ENCODE measurements at places on chromosomes 12 and 14. TPM values are rescaled to one million over a fixed set of nuclear protein-coding genes. Genes with fewer than 3 reads are reported as not detected.

DNA sequence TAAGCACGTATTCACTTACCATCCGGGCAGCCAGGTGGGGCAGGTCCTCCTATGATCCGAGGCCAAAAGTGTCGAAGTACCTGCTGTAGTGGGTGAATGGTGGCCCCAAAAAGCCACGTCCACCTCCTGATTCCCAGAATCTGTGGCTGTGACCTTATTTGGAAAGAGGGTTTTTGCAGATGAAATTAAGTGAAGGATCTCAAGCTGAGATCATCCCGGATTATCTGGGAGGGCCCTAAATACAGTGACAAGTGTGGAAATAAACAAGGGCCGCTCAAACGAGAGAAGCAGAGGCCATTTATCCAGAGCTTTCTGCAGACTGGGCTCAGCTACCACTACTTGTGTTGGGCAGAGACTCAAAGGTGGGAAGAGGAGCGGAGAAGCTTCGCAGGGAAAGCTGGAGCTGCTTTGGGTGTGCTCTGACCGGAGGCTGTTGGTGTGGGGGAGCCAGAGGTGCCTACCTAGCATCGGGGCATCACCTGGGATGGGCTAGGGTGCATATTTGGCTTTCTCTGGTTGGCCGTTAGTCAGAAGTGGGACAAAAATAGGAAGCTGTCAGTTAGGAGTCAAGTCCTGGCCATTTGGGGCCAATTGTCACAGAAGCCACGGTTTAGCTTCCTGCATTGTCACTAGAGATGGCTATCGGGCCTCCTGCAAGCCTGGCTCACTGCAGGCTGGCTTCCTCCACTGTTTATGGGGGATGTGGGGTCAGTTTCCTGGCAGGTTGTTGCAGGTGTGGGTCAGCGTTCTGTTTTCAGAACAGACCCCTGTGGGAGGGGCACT, 27.8 kb upstream of the DLK1 start:
- no peak overlapping the region for H3K27ac ChIP-seq
- H3K4me1 ChIP-seq, result peaks cover 45% of the 10 kb centered on the region
- H3K4me3 ChIP-seq, result no peak overlapping the region
- H3K27me3 ChIP-seq, result peaks cover 2% of the 10 kb centered on the region
- no peak for DNase-seq

NEUROD4 gene
- total RNA-seq, result under 0.01 TPM

GLS2 gene
- 0.09 TPM for total RNA-seq

- no peaks in the 10 kb centered on the region for H3K4me1 ChIP-seq
- H3K27me3 ChIP-seq, result no peaks in the 10 kb centered on the region
- H3K27ac ChIP-seq, result no peak overlapping the region
- no peaks in the 10 kb centered on the region for H3K36me3 ChIP-seq
- DNase-seq, result no peak
These were observed 103.4 kb downstream of the PLCZ1 start for GRCh38 chr12:18634382-18634781.

DNA sequence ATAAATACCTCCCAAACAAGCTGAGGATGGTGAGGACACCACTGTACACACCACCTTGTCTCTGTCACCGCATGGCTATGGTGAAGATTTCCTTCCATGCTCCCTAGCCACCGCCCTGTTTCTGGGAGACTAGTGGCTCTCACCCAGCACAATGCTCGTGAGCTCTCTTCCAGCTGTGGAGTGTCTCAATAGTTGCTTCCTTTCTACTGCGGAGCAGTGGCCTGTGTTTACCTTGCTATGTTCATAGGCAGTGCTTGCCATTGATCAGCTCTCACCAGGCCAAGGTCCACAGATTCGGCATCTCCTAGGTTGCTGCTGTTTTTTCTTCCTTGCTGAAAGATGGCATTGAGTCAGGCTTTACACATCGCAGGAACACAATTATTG, 313.6 kb upstream of the RTL1 start:
- DNase-seq, result no peak
- H3K4me3 ChIP-seq, result no peak overlapping the region
- H3K27ac ChIP-seq, result no peak overlapping the region
- H3K4me1 ChIP-seq, result peaks cover 20% of the 10 kb centered on the region
- H3K27me3 ChIP-seq, result no peaks in the 10 kb centered on the region

OTOGL gene
- total RNA-seq, result 0.40 TPM

CYP27B1 gene
- 0.62 TPM for total RNA-seq

DNA sequence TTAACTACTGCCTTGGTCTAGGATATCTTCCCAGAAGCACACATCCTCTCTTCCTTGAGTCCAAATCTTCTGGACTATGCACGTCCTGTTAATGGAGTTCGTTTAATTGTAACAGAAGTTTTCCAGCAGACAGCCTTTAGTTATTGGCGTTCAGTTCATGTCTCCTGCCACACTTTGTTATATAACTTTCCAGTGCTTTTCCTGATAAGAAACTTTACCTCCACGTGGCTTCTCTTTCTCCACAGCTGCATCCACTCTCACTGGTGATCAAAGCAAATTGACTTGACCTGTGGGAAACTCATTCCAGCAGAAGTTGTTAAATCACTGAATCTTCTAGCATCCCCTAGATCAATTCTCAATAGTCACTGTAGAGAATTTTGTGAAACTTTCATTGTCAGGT, 19.0 kb downstream of the PTPN21 start:
- no peak overlapping the region for H3K27ac ChIP-seq
- H3K27me3 ChIP-seq, result no peaks in the 10 kb centered on the region

- no peaks in the 10 kb centered on the region for H3K36me3 ChIP-seq
- H3K27me3 ChIP-seq, result peaks cover 7% of the 10 kb centered on the region
- peak; percentile 66 for DNase-seq
- no peak overlapping the region for H3K27ac ChIP-seq
These were observed 2.0 kb upstream of the CCDC197 start for GRCh38 chr14:93994919-93995682.

DNA sequence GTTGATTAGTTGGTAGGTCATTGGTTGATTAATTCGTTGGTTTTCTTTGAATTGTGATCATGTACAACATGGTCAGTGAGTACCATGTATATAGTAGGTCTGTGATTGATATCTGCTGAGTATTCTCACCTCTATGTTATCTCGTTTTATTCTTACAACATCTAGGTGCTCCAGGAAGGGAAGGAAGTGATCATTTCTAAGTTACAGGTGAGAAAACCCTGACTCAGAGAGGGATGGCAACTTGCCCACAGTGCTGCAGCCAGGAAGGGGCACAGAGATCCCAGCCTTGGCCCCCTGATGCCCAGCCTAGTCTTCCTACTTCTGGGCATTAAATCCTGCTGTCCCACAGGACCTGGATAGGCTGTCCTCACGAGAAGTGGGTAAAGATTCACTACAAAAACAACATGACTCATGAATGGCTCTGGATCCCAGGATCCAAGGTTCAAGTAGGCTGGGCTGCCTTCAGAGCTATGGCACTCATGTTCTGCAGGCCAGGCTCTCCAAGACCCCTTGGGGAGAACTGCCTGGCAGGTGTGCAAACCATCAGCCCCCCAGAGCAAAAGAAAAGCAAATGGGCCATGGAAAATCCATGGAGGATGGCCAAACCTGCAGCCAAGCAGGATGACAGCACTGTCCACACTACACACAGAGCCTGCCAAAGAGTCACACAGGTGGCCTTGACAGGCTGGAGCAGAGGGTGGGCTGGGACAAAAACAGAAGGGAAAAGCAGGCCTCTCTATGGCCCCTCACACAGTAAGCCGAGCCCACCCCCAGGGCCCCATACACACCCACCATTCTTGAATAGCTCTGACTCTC, 146.2 kb downstream of the BCL11B start:
- H3K27me3 ChIP-seq, result peaks cover 6% of the 10 kb centered on the region
- H3K27ac ChIP-seq, result no peak overlapping the region
- no peaks in the 10 kb centered on the region for H3K36me3 ChIP-seq
- peak; percentile 29 for DNase-seq
- no peak overlapping the region for H3K4me3 ChIP-seq

CCDC197 gene
- total RNA-seq, result 0.04 TPM

- no peak overlapping the region for H3K27ac ChIP-seq
- peaks cover 11% of the 10 kb centered on the region for H3K36me3 ChIP-seq
- H3K4me3 ChIP-seq, result peak overlapping the region; percentile 51
- H3K27me3 ChIP-seq, result peaks cover 32% of the 10 kb centered on the region
- peaks cover 73% of the 10 kb centered on the region for H3K4me1 ChIP-seq
These were observed 1.1 kb downstream of the CKB start for GRCh38 chr14:103521438-103521950.

ZC3H10 gene
- 4.2 TPM for total RNA-seq

DNA sequence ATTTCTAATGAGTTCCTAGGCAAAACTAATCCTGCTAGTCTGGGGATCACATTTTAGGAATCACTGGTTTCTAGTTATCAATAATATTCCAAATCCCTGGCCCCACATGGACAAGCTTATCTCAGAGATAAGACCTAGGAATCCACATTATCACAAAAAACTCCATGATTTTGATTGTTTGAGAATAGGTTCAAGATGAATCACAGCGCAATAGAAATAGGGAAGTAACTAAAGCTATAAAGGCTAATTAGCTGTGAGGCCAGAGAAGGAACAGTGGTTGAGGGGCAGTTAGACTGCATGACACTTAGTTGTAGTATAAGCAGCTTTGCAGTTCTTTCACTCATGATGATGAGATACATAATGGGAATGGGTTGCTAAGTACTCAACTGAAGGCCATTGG, 13.1 kb upstream of the ATP5F1B start:
- no peak for DNase-seq
- H3K27ac ChIP-seq, result no peak overlapping the region
- no peaks in the 10 kb centered on the region for H3K27me3 ChIP-seq
- no peak overlapping the region for H3K4me3 ChIP-seq
- no peaks in the 10 kb centered on the region for H3K4me1 ChIP-seq
- H3K36me3 ChIP-seq, result peaks cover 7% of the 10 kb centered on the region

- H3K4me3 ChIP-seq, result no peak overlapping the region
- peaks cover 30% of the 10 kb centered on the region for H3K4me1 ChIP-seq
- no peaks in the 10 kb centered on the region for H3K27me3 ChIP-seq
- H3K36me3 ChIP-seq, result no peaks in the 10 kb centered on the region
These were observed 2.9 kb upstream of the EMP1 start for GRCh38 chr12:13193505-13194231.

DNA sequence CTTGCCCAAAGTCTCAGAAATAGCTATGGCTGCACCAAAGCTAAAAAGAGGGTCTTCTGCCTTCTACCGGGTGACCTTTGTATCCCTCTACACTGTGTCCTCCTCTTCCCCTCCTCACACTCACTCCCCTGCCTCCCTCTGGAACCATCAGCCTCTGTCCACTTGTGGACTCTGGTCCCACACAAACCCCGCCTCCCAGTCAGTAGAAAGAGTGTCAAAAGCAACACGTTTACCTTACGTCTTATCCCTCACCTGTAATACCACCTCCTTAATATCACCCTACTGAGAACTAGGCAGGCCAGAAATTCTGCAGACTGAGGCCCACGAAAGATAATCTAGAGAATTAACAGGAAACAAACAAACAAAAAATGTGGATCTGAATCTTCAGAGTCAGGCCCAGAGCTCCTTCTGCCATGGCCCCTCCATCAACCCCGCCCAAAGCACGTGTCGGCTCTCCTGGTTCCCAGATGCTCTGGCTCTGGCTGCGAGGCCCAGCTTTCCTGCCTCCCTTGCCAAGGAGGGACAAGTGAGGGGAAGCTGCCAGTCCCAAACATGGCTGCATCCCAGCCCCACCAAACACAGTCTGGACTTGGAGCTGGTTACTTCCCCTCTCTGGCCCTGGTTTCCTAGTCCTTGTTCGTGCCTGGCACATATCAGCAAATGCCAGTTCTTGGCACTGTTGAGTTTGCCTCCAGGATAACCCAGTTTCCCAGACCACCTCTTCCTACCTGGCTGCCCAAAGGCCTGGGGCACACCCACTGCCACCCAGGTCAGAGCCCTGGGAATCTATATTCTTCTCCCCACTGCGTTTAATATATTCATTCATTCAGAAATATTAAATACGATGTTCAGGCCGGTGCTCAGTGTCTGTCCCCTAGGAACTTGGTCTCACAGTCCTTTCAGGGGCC, 2.7 kb downstream of the ACTN1 start:
- peaks cover 9% of the 10 kb centered on the region for H3K27me3 ChIP-seq
- H3K27ac ChIP-seq, result peak overlapping the region; percentile 92
- peaks cover 36% of the 10 kb centered on the region for H3K4me1 ChIP-seq
- H3K4me3 ChIP-seq, result peak overlapping the region; percentile 94
- DNase-seq, result peak; percentile 74
- peaks cover 15% of the 10 kb centered on the region for H3K36me3 ChIP-seq

All from muscle of leg (tissue), 16 donors.